ENCODE measurements at places on chromosomes 1 and 21.

GRCh38 chr1:147547065-147547464 is 5.8 kb downstream of the BCL9 start:
- no peak for ATAC-seq

GRCh38 chr1:41241749-41242341 is at the start of gene SCMH1:
SCMH1 (minus strand) TSS chr1:41242306; CDS start chr1:41186133, 56,173 bp downstream.
- peak; percentile 41 for ATAC-seq

DNA sequence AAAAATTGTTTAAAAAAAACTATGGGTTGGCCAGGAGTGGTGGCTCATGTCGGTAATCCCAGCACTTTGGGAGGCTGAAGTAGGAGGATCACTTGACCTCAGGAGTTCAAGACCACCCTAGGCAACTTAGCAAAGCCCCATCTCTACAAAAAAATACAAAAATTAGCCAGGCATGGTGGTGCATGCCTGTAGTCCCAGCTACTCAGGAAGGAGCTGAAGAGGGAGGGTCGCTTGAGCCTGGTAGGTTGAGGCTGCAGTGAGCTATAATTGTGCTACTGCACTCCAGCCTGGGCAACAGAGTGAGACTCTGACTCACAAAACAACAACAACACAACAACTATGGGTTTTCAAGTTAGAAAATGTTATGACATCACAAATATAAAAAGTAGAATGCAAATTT is 16.4 kb downstream of the SLAMF7 start:
- ATAC-seq, result no peak

DNA sequence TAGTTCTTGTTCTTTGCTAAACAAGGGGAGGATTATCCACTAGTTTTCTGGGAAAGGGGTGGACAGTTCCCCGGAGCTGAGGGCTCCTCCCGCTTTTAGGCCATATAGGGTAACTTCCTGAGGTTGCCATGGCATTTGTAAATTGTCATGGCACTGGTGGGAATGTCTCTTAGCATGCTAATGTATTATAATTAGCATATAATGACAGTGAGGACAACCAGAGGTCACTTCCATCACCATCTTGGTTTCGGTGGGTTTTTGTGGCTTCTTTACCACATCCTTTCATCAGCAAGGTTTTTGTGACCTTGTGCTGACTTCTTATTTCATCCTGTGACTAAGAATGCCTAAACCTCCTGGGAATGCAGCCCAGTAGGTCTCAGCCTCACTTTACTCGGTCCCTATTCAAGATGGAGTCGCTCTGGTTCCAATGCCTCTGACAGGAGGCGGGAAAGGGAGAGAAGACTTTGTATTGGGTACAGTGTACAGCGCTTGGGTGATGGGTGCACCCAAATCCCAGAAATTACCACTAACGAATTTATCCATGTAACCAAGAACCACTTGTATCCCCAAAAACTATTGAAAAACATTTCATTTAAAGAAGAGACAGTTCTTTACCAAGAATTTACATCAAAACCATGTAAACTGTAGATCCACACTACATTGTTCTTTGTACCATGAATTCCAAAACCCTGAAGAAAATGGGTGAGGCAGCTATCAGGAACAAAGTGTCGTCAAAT is 8.7 kb upstream of the SLC2A5 start:
- ATAC-seq, result no peak

DNA sequence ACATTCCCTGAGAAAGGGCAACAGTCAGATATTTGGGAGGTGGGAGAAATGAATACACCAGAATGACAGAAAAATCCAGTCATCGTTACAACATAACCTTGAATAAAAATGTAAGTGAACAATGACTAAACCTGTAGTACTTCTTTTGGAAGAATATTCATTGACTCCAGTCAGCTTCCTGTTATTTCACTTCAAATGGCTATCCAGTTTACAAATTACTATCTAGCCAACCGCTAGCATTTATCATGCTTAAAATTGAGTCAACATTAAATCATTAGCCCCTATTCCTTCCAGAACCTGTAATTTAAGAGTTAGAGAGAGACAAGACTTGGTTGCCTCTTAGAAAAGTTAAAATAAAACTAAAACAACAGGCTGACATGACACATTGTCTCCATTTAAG is 33.6 kb downstream of the WLS start:
- ATAC-seq, result peak; percentile 42

DNA sequence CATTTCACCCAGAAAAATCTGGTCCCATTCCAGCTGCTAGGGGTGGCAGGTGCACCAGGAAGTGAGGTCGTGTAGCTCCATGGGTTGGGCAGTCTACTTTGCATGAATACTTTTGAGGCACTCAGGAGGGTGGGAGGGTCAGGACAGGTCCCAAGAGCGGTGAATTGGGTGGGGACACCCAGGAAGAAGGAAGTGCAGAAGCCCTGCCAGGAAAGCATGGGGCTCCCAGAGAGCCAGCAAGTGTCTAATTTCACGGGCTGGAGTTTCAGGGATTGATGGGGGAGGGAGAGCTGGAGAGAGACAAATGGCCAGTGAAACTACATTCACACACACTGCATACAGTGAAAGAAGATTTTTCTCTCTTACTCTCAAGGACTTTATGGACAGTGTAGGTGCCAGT is 137.8 kb downstream of the GALNT2 start:
- ATAC-seq, result no peak

DNA sequence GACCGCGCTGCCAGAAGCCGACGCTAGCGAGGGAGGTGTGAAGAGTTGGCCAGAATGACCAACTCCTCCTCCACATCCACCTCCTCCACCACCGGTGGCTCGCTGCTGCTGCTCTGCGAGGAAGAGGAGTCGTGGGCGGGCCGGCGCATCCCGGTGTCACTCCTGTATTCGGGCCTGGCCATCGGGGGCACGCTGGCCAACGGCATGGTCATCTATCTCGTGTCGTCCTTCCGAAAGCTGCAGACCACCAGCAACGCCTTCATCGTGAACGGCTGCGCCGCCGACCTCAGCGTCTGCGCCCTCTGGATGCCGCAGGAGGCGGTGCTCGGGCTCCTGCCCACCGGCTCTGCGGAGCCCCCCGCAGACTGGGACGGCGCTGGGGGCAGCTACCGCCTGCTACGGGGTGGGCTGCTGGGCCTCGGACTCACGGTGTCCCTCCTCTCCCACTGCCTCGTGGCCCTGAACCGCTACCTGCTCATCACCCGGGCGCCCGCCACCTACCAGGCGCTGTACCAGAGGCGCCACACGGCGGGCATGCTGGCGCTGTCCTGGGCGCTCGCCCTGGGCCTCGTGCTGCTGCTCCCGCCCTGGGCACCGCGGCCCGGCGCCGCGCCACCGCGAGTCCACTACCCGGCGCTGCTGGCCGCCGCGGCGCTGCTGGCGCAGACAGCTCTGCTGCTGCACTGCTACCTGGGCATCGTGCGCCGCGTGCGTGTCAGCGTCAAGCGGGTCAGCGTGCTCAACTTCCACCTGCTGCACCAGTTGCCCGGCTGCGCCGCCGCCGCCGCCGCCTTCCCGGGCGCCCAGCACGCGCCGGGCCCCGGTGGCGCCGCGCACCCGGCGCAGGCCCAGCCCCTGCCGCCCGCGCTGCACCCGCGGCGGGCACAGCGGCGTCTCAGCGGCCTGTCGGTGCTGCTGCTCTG is 1.2 kb downstream of the GPR88 start:
- ATAC-seq, result peak; percentile 77
